Adipocyte (in vitro differentiated cells): ENCODE measurements at places on chromosomes 6 and 20.
A peak's percentile ranks its signal among the peaks of the same experiment; 100 is the strongest.

DNA sequence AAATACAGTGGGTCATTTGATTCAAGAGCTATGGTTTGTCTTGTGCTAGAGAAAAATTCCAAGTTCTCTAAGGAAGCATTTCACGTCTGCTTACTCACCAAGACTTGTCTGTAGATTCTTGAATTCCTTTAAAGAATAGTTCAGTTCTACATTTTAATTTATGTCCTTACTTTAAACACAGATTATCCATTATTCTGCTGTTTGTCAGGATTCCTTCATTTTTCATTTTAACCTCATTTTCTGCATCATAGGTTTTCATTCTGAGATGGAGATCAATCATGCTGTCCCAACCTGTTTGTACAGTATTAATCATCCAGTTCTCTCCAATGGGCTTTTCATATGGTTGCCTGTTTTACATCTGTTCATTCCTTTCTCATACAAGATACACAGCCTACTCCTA, 24.5 kb upstream of the POPDC3 start:
- no peak for DNase-seq

DNA sequence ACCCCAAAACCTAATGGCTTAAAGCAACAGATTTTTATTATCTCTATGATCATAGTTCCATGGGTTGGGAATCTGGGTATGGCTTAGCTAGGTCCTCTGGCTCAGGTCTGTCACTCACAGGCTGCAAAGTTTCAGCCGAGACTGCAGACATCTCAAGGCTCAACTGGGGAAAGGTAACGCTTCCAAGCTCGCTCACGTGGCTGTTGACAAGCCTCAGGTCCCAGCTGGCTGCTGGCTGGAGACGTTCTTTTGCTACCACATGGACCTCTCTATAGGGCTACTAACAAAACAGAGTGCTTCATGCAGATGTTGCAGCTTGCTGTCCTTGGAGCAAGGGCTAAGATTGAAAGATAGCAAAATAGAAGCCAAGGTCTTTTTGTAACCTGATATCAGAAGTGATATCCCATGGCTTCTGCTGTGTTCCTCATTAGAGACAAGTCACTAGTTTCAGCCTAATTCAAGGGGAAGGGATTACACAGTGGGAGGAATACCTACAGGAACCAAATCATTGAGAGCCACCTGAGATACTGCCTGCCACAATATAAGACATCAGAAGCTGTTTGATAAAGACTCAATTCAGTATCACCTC, 6.6 kb downstream of the HTR1E start:
- DNase-seq: no peak

GRCh38 chr20:22282696-22283095, 301.7 kb downstream of the FOXA2 start:
- no peak for DNase-seq

DNA sequence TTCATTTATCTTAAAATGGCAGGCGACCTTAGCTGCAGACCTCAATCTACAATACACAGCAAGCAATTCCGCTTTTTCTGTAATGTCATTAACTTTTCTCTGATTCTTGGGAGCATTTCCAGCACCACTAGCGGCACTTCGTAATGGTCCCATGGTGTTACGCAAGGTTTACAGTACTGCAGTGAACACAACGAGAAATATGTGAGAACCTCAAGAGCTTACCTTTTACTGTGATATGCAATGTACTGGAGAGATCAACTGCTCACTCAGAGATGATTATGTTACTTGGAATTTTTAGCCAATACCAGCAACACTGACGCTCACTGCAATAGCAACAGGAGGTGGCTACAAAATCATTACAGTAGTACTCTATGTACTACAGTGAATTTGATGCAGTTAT, 2.8 kb upstream of the CEP43 start:
- DNase-seq: peak; percentile 9

DNA sequence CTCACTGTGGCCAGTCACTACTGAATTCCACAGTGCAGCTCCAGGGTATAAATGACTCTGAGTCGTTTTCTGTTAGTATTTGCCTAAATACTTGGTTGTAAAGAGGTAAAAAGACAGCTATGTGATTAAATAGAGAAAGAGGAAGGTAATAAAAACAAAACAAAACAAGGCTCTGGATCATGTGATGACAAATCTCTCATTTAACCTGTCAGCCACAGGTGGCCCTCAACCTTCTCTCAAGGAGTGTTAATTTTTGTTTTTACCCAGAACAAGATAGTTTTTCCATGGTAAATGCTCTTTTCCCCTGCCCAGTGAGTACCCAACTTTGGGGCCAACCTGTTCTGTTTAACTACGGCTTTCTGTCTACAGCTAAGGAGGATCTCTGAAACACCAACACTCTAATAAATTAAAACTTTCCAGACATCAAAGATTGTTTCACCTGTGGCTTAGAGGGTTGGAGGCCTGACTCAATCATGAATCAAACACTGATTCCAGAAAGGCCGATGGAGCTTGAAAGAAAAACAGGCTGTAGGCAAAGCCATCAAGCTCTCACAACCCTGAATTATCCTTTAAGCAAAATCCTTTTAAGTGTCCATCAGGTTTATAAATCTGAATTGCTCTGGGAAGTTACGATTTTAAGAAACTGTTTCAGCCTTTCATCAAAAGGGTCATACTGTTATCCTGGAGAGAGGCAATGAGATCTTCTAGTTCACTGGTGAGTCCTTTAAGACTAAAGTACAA, 81.5 kb upstream of the BCLAF1 start:
- DNase-seq: no peak

DNA sequence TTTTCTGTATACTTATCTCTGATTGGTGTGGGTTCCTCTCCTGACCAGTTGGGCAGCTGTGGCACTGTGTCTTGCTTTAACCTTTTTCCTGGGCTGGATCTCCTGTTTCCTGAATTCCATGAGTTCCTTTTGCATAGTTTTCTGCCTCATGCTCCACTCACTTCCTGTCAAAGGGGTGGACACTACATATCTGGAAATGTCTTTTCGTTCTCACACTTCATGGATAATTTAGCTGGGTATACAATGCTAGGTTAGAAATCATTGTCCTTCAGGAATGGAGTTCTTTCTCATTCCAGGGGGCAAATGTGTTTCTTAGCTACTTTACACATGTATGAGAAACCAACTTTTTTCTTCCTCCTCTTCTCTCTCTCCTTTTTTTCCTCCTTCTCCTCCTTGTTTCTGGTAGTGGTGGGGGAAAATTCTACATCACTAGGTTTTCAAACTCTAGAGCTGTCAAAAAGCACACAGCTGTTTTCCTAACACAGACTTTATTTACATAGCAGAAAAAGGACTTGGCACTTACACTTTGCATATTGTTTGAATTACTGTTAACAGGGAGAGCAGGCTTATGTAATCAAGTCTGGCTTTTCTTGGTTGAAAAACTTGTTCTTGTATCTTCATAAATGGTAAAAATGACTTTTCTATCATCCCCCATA, 9.0 kb upstream of the DDX27 start:
- DNase-seq: peak; percentile 73

GRCh38 chr20:1888796-1889463, 6.3 kb upstream of the SIRPA start:
- peak; percentile 54 for DNase-seq

GRCh38 chr20:57265336-57265996, 975 bp downstream of the BMP7 start:
- no peak for DNase-seq

GRCh38 chr6:163834226-163834970, 419.9 kb downstream of the QKI start:
- no peak for DNase-seq

DNA sequence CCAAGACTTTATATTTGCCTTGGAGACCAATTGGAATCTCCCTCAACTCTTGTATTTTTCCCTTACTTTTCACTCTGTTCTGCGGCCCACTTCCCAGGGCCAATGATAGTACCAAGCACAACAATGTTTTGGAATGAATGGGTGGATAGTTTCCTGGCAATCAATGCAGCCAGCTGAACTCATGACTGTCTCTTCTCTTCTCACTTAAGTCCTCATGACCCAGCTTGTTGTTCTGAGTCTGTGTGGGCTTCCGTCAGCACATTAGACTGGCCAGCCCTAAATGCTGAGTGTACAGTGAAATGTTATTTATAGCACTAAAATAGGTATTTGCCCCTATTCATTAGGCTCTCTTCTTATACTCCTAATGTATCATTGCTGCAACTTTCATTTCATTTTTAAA, 5.6 kb upstream of the MBOAT1 start:
- DNase-seq: no peak

DNA sequence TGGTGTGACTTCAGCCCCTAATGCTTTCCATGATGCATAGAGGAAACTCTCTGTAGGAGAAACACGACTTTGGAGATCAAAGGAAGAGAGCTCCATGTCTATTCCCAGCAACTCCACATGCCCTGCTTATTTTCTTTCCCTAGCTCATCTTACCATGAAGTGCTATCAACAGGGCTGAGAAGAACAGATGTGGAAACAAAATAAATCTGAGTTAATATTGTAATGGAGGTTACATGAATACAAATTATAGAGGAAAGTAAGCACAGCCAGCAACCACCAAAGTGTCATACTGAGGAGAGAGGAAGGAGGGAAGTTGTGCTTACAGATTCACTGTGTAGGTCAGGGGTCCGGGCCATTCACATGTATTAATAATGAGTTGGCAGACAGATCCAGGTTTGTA, 157.5 kb downstream of the RFPL4B start:
- no peak for DNase-seq

DNA sequence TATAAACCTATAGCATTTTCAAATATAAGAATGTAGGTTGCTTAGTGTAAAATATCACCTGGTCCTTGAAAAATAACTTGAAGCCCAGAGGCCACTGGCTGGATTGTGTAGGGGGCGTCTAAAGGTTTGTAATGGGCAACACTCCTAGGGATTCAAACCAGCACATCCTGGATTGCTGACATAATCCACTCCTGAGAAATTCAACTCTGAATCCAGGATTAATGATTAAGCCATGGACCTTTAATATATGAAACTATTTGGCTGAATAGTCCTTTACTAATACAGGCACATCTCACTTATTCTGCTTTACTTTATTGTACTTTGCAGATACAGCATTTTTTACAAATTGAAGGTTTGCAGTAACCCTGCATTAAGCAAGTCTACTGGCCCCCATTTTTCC, 160.8 kb downstream of the UBE3D start:
- DNase-seq: no peak

DNA sequence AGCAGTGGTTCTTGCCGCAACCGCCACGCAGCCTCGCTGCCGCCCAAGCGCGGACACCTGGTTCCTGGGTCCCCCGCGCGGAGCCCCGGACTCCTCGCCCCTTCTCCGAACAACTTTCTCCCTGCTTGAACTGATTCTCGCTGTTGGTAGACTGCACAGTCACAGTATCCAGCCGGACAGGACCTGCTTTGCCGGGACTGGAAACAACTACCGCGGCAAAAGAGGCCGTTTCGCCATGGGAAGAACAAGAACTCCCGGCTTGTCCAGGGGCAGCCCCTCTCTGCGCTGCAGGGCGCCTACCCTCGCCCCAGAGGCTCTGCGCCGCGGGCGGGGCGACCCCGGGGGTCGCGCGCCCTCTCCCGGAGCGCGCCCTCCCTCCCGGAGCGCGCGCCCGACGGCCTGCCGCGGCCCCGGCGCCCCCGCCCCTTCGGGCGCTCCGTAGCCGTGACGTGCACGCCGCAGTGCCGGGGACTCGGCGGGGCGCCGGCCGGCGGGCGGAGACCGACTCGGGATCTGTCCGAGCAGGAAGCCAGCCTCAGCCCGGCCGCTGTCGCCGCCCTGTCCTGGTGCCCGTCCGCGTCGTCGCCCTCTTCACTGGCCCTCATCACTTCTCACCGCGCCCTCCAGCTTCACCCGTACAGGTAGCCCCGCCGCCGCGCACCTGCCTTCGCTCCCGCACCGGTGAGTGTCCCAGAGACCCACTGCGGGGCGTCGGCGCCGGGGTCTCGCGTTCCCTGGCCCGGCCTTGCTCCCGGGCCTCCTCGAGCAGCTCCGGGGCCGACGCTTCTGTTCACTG, at the start of gene MYO6:
TSS of gene MYO6 (plus strand) at position 497 of the 796 bp plus-strand sequence. CDS start 68,309 bp downstream, outside the sequence.
- peak; percentile 87 for DNase-seq

DNA sequence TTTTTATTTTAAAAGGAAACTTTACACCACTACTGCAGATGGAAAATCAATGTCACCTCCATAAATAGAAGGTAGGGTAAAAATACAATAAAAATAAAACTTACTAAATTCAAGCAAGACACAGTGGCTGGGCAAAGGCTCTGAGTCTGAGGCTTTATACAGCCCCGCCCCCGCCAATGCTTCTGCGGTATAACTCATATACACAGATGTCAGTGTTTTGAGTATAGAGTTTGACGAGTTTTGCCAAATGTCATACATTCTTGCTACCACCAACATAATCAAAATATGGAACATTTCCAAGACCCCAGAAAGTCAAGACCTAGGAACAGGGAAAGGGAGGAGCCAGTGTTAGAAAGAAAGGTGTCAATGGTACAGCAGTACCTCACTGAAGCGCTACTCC, 12.8 kb downstream of the NFATC2 start:
- no peak for DNase-seq

GRCh38 chr6:54929245-54929909, 82.8 kb downstream of the FAM83B start:
- DNase-seq: no peak

DNA sequence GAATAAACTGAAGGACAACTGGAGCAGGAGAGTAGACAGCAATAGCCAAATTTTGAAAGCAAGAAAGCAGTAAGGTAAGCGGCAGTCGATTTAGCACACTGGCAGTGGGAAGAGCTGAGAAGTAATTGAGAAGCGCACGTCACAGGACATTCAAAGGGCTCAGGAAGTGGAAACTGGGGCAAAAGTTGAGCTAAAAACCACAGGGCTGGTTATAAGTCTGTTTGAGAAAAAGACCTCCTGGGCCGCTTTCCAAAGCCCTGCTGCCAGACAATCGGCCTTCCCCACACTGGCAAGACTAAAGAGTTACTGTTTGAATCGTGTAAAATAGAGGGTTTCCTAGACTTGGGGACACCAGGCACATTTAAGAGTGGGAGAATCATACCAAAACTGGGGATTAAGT, 161.4 kb downstream of the DNAH8 start:
- no peak for DNase-seq

DNA sequence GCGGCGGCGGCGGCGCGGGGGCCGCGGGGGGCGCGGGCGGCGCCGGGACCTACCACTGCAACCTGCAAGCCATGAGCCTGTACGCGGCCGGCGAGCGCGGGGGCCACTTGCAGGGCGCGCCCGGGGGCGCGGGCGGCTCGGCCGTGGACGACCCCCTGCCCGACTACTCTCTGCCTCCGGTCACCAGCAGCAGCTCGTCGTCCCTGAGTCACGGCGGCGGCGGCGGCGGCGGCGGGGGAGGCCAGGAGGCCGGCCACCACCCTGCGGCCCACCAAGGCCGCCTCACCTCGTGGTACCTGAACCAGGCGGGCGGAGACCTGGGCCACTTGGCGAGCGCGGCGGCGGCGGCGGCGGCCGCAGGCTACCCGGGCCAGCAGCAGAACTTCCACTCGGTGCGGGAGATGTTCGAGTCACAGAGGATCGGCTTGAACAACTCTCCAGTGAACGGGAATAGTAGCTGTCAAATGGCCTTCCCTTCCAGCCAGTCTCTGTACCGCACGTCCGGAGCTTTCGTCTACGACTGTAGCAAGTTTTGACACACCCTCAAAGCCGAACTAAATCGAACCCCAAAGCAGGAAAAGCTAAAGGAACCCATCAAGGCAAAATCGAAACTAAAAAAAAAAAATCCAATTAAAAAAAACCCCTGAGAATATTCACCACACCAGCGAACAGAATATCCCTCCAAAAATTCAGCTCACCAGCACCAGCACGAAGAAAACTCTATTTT, 2.0 kb downstream of the FOXC1 start:
- DNase-seq: peak; percentile 56

GRCh38 chr20:33299111-33299603, 16.1 kb downstream of the BPIFB1 start:
- DNase-seq: peak; percentile 52

- no peak for DNase-seq
Observed at GRCh38 chr20:5910186-5910585, 40.1 kb downstream of the TRMT6 start.
